Large intestine (tissue), 12 donors: ENCODE measurements at places on chromosomes 6 and 20. TPM values are rescaled to one million over a fixed set of nuclear protein-coding genes. Genes with fewer than 3 reads are reported as not detected.

DNA sequence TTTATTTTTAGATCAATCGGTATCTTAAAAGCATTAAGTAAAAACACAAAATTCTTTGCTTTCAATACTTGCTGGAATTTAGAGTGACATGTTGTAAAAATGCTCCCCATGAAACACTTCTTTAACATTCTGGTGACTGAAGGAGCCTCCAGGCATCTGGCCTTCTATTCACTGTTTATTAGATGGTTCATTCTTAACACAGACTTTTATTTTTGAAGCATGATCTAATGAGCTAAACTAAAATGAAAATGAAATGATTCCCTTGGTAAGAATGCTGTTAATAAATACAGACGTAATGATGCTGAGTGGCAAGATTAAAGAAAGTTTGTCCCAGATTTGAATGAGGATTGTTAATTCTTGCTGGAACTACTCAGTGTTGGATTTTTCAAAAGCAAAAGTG is 698.4 kb downstream of the TENT5A start:
- no peaks in the 10 kb centered on the region for H3K36me3 ChIP-seq
- no peak for DNase-seq
- H3K4me3 ChIP-seq, result no peak overlapping the region
- H3K27me3 ChIP-seq, result no peaks in the 10 kb centered on the region
- no peak overlapping the region for H3K27ac ChIP-seq

Gene CEP162
- 9.4 TPM for polyA plus RNA-seq

- H3K4me1 ChIP-seq, result peaks cover 3% of the 10 kb centered on the region
- no peaks in the 10 kb centered on the region for H3K27me3 ChIP-seq
- no peak overlapping the region for H3K4me3 ChIP-seq
- H3K36me3 ChIP-seq, result no peaks in the 10 kb centered on the region
Observed at GRCh38 chr6:150494241-150494640, 105.4 kb upstream of the PLEKHG1 start.

- H3K4me3 ChIP-seq, result no peak overlapping the region
- H3K4me1 ChIP-seq, result no peaks in the 10 kb centered on the region
- no peak overlapping the region for H3K27ac ChIP-seq
- DNase-seq, result no peak
- H3K27me3 ChIP-seq, result peaks cover 9% of the 10 kb centered on the region
Observed at GRCh38 chr6:6620766-6621425, 32.4 kb downstream of the LY86 start.

DNA sequence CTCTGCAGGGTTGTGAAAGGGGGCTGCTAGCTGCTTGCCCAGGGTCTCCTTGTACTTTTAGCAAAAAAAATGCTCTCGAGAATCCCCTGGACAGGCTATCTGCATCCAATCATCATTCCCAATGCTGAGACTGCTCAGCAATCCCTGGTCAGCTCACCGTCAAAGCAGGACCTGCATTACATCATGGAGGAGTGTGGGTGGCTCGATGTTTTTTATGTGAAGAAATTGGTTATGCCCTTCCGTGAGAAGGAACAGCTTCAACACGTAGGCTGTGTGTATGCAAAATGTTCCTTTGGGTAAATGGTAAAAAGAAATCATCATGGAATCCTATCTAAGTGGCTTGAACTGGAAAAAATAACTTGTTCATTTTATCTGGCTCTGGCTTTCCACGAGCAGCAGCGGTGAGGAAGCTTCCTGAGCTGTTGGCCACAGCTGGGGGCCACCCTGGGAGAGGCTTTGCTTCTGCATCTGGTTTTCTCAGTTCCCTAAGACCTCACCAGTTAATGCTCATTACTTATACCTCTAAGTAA is 111.4 kb downstream of the FYN start:
- H3K27me3 ChIP-seq, result no peaks in the 10 kb centered on the region
- H3K4me1 ChIP-seq, result peaks cover 5% of the 10 kb centered on the region
- no peaks in the 10 kb centered on the region for H3K36me3 ChIP-seq
- H3K4me3 ChIP-seq, result no peak overlapping the region
- DNase-seq, result no peak
- H3K27ac ChIP-seq, result peak overlapping the region; percentile 3

- no peaks in the 10 kb centered on the region for H3K36me3 ChIP-seq
- H3K4me1 ChIP-seq, result peaks cover 14% of the 10 kb centered on the region
- no peak overlapping the region for H3K27ac ChIP-seq
- H3K4me3 ChIP-seq, result no peak overlapping the region
- DNase-seq, result no peak
Observed at GRCh38 chr6:2718334-2719092, 32.2 kb downstream of the MYLK4 start.

- H3K27ac ChIP-seq, result no peak overlapping the region
- no peaks in the 10 kb centered on the region for H3K4me1 ChIP-seq
- no peaks in the 10 kb centered on the region for H3K36me3 ChIP-seq
- no peak for DNase-seq
- H3K4me3 ChIP-seq, result no peak overlapping the region
Observed at GRCh38 chr6:55003719-55004430, 157.3 kb downstream of the FAM83B start.

- no peak overlapping the region for H3K27ac ChIP-seq
- peaks cover 37% of the 10 kb centered on the region for H3K36me3 ChIP-seq
- H3K27me3 ChIP-seq, result no peaks in the 10 kb centered on the region
Observed at GRCh38 chr6:148517470-148517869, 174.8 kb downstream of the SASH1 start.

Gene ADTRP
- polyA plus RNA-seq, result 24.3 TPM

- H3K27me3 ChIP-seq, result no peaks in the 10 kb centered on the region
- H3K4me1 ChIP-seq, result no peaks in the 10 kb centered on the region
- H3K4me3 ChIP-seq, result no peak overlapping the region
- peaks cover 4% of the 10 kb centered on the region for H3K36me3 ChIP-seq
- no peak overlapping the region for H3K27ac ChIP-seq
Observed at GRCh38 chr6:154951345-154952200, 43.5 kb upstream of the TIAM2 start.

DNA sequence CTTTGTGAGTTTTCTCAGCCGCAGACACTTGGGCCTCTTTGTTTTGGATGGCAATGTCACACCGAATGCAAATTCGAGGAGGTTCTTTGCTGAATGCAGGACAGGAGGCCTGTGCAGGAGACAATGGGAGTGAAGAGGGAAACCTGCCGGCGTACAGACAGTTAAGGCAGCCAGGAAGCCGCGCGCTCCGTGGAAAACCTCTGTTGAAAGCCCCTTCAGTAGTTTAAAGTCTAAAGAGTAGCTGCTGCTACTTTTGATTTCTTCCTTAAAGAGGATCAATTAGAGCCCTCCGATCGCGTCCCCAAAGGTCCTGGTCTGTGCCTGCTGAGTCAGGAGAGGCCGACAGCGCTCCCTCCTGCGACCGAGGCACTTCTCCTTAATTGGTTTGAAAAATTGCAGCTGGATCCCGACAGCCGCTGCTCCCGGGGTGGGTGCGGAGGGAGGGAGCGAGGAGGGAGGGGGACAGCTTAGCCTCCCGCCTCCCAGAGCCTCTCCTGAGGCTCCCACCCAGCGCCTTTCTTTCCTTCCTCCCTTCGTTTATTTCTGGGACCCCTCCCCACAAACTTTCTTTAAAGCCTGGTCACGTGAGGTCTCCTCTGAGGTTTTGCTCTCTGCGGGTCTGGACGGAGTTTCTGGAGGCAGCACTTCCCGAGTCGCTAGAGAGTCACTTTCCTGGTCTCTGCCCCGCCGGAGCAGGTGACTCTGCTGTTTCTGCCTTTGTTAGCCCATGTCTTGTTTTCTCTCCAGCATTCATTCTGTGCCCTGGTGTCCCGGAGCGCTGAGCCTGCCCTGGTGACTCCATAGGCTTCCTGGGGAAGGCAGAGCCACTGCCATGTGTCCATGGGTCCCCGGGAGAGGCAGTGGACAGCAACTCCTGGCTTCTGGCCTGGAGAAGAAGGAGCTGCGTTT is 22.3 kb upstream of the RPP40 start:
- no peaks in the 10 kb centered on the region for H3K27me3 ChIP-seq
- H3K36me3 ChIP-seq, result no peaks in the 10 kb centered on the region
- no peaks in the 10 kb centered on the region for H3K4me1 ChIP-seq

DNA sequence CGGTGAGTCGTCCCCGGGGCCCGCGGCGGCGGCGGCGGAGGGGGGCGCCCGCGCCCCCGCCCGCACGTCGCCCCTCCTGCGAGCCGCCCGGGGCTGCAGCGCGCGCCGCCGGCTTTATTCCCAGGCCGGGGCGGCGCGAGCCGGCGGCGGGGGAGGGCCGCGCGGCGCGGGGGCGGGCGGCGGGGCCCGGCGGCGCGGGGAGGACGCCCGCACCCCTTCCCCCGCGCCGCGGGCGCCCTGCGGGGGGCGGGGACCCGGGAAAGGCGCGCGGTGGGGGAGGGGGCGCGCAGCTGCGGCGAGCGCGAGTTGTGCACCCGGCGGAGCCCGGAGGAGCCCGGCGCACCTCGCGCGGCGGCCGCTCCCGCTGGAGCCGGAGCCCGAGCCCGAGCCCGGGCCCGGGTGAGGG is 646 bp downstream of the HMGA1 start:
- peak overlapping the region; percentile 44 for H3K27ac ChIP-seq
- H3K4me1 ChIP-seq, result peaks cover 28% of the 10 kb centered on the region
- no peaks in the 10 kb centered on the region for H3K27me3 ChIP-seq

Gene KCNK16
- 8.1 TPM for polyA plus RNA-seq

GRCh38 chr6:125931733-125932450 is 24.7 kb upstream of the HINT3 start:
- H3K36me3 ChIP-seq, result peaks cover 24% of the 10 kb centered on the region
- no peaks in the 10 kb centered on the region for H3K27me3 ChIP-seq
- H3K4me3 ChIP-seq, result no peak overlapping the region
- H3K27ac ChIP-seq, result no peak overlapping the region
- no peak for DNase-seq
- no peaks in the 10 kb centered on the region for H3K4me1 ChIP-seq

DNA sequence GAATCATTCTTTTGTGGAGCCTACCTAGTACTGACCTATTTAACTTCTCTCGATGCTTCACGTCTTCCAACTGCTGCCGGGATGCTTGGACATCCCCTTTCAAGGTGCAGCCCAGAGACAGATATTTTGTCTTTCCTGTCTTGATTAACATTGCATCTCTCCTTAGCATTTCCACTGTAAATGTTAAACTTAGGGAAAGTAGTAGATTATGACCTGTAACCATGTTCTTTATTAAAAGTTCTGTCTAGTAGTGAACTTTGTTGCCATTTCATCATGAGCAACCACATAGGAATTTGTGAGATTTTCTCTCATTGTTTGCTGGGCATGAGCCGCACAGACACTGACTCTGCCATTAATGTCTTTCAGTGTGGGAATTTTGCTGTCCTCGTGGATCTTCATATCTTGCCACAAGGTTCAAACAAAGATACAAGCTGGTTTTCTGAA is 117.9 kb downstream of the JAG1 start:
- H3K36me3 ChIP-seq, result peaks cover 2% of the 10 kb centered on the region
- H3K4me1 ChIP-seq, result peaks cover 10% of the 10 kb centered on the region
- peak; percentile 71 for DNase-seq
- H3K4me3 ChIP-seq, result no peak overlapping the region

DNA sequence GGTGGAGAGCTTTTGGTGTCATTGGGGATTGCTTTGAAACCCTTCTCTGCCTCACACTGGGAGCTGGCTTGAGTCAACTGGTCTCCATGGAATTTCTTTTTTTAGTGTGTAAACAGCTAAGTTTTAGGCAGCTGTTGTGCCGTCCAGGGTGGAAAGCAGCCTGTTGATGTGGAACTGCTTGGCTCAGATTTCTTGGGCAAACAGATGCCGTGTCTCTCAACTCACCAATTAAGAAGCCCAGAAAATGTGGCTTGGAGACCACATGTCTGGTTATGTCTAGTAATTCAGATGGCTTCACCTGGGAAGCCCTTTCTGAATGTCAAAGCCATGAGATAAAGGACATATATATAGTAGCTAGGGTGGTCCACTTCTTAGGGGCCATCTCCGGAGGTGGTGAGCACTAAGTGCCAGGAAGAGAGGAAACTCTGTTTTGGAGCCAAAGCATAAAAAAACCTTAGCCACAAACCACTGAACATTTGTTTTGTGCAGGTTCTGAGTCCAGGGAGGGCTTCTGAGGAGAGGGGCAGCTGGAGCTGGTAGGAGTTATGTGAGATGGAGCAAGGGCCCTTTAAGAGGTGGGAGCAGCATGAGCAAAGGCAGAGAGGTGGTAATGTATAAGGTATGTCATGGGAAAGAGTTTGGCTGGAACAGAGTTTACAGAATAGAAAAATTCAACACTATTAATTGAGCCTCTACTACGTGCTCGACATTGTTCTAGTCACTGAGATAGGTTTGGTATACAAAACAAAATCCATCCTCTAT is 31.2 kb downstream of the SRSF3 start:
- H3K27ac ChIP-seq, result no peak overlapping the region
- H3K4me3 ChIP-seq, result no peak overlapping the region
- no peak for DNase-seq
- no peaks in the 10 kb centered on the region for H3K27me3 ChIP-seq
- H3K36me3 ChIP-seq, result no peaks in the 10 kb centered on the region

DNA sequence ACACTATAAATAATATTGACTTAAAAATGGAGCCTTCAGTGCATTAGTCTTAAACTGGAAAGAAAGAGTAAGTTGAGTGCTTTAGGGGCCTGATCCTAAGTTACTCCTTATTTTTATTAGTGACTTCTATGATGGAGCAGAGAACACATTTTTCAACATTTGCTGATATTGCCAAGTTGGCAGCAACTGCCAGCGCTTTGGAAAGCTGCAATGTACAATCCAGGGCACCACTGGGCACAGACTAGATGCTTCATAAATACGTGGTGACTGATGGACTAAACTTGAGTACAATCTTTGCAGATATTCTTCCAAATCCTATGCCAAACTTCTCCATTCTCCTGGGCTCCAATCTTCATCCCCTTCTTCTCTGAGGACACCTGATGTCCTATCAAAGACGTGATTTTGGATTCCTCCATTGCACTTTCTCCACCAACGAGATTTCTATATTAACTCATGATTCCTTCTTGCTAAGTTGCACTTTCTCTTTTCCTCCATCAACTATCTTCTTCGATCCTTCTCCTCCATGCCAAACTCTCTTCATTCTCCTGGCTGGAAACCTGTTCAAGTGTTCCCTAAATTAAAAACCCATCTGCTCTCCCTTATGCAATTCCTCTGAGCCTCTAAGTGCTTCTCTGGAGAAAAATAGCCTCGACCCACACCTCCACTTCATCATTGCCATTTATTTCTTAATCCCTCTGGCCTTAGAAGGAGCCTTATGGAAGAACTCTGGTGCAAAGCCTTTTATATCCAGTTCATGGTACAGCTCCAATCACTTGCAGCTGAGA is 28.5 kb upstream of the PAK5 start:
- DNase-seq, result no peak
- H3K4me1 ChIP-seq, result no peaks in the 10 kb centered on the region
- no peak overlapping the region for H3K27ac ChIP-seq
- no peaks in the 10 kb centered on the region for H3K27me3 ChIP-seq

GRCh38 chr20:20017844-20018185 is 653 bp downstream of the NAA20 start:
- no peak overlapping the region for H3K27ac ChIP-seq
- peak overlapping the region; percentile 89 for H3K4me3 ChIP-seq
- no peaks in the 10 kb centered on the region for H3K27me3 ChIP-seq
- no peak for DNase-seq
